ENCODE measurements at places on chromosomes 12 and 14. TPM values are rescaled to one million over a fixed set of nuclear protein-coding genes. Genes with fewer than 3 reads are reported as not detected.

CPNE6 gene
- total RNA-seq, result 0.32 TPM

TESPA1 gene
- total RNA-seq, result 3.3 TPM

RAD51B gene
- total RNA-seq, result 15.1 TPM

ANG gene
- 18.0 TPM for total RNA-seq

GRCh38 chr14:74503291-74503937 lies 9.8 kb downstream of the ISCA2 start:
- no peak for DNase-seq

GRCh38 chr12:73452672-73453469 lies 1084.8 kb upstream of the ATXN7L3B start:
- DNase-seq, result no peak

DNA sequence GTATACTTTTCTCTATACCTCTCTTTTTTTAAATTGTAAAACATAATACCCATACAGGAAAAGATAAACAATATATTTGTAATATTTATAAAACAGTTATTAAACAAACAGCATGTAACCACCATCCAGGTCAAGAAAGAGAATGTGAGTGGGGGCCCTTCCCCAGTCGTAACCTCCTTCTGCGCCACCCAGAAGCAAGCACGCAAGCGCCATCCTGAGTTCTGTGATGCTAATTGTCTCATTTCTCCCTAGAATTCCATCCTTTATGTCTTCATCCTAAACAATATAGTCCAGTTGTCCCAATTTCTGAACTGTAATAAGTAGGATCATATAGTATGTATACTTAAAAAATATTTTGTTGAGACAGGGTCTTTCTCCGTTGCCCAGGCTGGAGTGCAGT lies 129.5 kb downstream of the EXOC5 start:
- no peak for DNase-seq

DNA sequence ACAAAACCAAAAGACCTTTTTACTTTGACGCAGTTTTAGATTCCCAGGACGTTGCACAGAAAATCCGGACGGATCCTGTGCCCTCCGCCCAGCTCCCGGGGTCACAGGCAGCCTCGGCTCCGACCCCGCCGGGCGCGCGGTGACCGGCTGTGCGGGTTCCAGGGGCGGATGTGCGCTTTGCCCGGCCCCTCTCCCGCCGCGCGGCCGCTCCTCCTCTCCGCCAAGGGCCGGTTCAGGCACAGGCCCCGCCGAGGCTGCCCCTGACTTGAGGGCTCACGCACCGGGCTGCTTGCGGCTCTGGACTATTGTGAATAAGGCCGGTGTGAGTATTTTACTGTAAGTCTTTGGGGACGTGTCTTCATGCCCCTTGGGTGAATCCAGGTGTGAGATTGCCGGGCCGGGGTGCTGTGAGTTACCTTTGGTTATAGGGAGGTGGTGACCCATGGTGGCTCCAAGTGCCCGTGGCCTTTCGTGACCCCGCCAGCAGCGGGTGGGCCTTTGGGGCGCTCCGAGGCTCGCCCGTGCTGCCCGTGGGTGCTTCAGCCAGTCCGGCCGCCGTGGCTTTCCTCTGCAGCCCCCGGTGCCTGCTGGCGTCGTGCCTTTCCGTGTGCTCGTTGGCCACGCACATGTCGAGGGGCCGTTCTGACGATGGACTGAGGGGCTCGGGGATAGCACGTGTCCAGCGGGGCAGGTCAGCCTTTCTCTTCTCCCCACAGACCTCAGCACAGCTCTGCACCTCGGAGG lies 45.9 kb downstream of the NOC4L start:
- no peak for DNase-seq

DNA sequence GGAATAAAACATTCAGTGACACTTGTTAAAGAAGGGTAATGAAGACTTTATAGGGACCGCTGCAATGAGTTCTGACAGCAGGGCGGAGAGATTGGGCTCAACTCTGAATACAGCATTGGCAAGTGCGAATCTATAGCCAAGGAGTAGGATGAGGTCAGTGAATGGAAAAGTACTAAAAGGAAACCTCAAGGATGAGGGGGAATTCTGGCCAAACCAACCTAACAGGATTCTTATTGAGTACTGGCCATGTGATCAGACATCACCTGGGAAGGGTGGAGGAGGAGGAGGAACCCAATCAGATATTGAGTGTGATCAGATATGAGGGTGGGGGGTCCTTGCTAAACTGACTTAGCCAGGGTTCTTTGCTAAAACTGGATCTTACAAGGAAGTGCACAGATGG lies 31.0 kb downstream of the DRAM1 start:
- DNase-seq, result no peak

DNA sequence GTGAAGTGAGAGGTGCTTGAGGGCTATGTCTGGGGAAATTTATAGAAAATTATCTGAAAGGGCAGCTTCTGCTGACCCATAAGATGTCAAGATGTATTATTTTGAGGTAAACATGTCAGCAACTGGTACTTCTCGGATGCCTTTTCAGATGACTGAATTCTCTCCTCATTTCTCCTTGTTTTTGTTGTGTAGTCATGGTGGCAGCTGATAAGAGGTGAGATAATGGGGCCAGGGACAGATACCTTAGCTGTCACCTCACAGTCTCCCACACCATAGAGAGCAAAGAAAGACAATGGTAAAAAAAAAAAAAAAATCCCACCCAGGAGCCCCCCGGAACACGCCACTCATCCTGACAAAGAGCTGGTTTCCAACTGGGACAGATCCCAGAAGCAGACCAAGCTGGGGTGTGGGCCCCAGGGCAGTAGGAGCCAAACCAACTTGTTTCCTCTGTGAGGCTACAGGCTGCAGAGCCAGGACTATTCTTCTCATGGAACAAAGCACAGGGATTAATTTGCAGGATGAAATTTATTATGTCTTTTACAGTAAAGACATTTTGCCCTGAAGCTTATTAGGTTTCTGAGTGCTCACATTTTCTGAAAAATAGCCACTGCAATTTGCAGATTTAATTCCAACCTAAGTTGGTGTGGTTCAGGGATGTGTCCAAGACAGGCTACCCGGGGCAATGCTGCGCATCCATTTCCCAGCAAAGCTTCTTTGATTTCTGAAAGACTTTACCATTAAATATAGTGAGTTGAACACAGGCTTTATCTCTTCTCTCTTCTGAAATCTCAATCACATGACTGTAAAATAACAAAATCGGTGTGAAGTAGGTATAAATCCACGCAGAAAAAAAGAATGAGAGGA lies 52.2 kb downstream of the NDUFA12 start:
- DNase-seq, result no peak

DNA sequence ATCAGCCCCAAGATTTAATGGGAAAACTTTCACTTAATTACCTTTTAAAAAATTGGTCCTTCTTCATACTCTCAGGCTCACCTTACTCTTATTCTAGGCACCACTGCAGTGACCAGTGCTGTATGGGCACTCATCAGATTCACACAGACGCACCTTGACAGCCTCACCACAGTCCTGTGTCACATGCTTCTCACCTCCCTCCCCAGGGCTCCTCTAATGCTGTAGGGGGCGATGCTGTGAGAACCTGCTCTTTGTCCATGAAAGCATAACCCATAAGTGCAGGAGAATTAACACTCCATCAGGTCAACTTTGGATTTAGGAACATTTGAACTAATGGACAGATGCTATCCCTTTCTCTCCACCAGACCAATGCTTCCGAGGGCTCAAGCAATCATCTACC lies 13.9 kb upstream of the PPP4R3A start:
- no peak for DNase-seq
